MG63 (cell line): ENCODE measurements at places on chromosomes 16 and 17.

DNA sequence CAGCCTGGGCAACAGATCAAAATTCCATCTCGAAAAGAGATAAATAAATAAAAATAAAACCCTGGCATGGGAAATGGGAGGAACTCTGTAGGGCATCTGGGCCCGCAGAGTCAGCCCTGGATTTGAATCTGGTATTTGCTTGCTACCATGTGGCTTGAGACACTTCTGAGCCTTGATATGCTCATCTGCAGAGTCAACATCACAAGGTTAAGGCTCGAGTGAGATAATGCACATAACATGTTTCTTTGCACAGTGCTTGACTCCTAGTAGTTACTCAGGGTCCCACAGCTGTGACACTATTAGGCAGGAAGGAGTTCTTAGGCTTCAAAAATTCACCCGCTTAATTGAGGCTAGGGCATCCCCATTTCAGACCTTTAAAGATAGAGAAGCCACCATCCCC, 21.3 kb downstream of the CDK5RAP3 start:
- no peak for DNase-seq

DNA sequence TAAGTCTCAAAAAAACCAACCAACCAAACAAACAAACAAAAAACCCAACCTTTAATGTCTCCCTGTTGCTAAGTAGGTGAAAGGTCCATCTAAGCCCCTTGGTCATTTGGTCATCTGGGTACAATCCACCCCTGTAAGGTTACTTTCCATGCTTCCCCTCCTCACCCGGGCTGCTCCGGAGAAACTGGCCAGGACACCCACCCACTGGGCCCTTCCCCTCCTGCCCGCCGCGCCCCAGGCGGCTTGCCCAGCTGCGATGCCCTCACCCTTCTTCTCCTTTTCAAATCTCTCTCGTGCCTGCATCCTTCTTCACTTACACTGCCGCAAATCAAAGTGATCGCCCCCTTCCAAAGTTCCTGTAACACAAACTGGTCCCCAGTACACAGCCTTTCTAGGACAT, 2.0 kb downstream of the NTAN1 start:
- no peak for DNase-seq

GRCh38 chr17:7426203-7426863, 917 bp downstream of the SPEM2 start:
- DNase-seq = no peak

GRCh38 chr17:48756830-48757251, 28.3 kb upstream of the HOXB13 start:
- DNase-seq = peak; percentile 96

- no peak for DNase-seq
These were observed 19.8 kb upstream of the CMIP start for GRCh38 chr16:81424771-81425170.

- no peak for DNase-seq
These were observed 178.8 kb downstream of the MAP2K6 start for GRCh38 chr17:69593351-69593715.

- no peak for DNase-seq
These were observed 83.6 kb downstream of the CMIP start for GRCh38 chr16:81528256-81528655.

- DNase-seq = no peak
These were observed 4.5 kb upstream of the SNX20 start for GRCh38 chr16:50685462-50686063.

GRCh38 chr16:86353148-86353547, 157.2 kb upstream of the FOXF1 start:
- DNase-seq = peak; percentile 79
